Stimulated activated CD8-positive, alpha-beta memory T cell treated with anti-CD3 and anti-CD28 coated beads, Interleukin-15, amount 100 ng/mL, for 48 hours (primary cell): ENCODE measurements at places on chromosomes 13 and 19.

GRCh38 chr13:45695198-45695730, 6.9 kb upstream of the CBY2 start:
- no peak for DNase-seq

GRCh38 chr13:29111446-29111845, 291.3 kb downstream of the MTUS2 start:
- no peak for DNase-seq

DNA sequence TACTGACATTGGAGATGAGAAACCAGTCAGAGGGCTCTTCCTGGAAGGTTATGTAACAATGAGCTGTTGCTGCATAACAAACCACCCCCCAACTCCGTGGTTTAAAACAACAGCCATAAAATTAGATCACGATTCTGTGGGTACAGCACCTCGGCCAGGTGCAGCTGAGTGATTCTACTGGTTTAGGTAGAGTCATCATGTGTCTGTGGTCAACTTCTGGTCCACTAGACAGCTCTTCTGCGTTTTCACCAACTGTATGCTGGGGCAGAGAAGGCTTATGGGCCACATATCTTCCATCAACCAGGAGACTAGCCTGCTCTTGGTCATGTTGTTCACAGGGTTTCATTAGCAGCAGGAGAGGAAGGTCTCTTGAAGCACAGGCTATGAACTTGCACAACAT, 585.5 kb downstream of the KCTD12 start:
- no peak for DNase-seq

- DNase-seq, result no peak
Measured at GRCh38 chr13:83449668-83450395, 432.4 kb downstream of the SLITRK1 start.

DNA sequence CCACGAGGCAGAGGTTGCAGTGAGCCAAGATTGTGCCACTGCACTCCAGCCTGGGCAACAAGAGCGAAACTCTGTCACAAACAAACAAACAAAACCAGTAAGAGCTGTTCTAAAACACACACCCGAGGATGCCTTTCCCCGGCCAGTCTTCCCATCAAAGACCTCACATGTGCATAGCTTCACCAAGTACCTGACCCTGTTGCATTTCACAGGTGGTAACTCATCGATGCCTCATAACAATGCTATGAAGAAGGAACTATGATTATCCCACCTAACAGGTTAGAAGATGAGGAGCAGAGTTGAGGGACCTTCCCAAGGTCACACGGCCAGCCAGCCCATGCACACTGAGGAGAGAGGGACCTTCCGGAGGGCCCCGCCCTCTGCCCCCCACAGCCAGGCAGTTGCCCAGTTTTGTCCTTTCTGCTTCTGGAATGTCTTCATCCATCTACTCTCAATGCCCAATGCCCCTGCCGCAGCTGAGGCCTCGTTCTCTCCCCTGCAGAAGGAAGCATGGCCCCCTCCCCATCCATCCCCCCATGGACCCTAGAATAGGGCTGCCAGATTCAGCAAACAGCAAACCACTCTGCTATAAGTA, 16.8 kb upstream of the LENG8 start:
- DNase-seq, result no peak

DNA sequence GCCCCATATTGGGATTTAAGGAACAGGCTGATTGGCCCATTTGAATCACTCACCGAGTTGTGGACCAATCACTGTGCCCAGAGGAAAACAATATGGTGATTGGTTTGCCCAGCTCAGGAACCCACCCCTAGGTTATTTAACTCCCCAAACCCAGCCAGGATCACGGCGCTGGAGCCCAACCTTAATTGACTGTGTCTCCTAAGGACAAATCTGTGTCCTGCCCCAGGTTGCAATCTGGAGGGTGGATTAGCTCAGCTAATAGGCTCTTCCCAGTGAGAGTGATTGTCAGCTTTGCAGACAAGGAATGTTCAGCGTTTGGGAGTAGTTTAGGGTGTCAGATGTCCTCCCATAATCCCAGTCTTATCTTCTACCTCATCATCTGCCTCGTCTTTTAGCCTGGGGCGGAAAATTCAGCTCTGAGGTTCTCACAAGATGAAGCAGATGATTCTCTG, 3.5 kb upstream of the ZNF358 start:
- DNase-seq, result no peak

- no peak for DNase-seq
Measured at GRCh38 chr13:59166174-59166573, 997.6 kb downstream of the DIAPH3 start.

DNA sequence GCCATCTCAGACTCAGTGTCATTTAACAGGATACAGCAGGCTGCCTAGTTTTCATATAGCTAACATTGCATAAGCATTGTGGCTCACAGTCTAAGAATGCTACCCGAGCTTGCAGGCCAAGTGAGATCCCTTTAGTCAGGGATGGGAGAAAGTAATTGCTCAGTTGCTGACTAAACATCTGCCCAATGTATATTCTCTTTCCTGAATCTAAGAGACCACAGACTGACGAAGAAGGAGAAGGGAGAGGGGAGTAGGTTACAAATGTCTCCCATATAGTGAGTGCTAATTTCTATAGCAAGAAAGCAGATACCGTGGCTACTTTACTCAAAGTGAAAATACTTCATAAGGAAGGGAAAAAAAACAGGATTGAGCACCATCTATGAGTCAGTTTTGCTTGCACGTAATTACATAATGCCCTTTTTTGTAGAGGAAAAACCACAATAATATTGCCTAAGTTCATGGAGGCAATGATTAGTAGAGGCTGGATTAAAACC, 453.9 kb downstream of the COG6 start:
- DNase-seq, result no peak

- DNase-seq, result no peak
Measured at GRCh38 chr13:39329182-39329639, 273.8 kb downstream of the LHFPL6 start.

- no peak for DNase-seq
Measured at GRCh38 chr13:79386125-79386826, 19.8 kb downstream of the RBM26 start.

GRCh38 chr13:111908361-111908760, 158.6 kb upstream of the SOX1 start:
- no peak for DNase-seq

- peak; percentile 98 for DNase-seq
Measured at GRCh38 chr19:11435057-11435832, at the start of the genes ODAD3 and PRKCSH. ODAD3 (minus strand) TSS chr19:11435121; CDS start chr19:11435016, 105 bp downstream. PRKCSH (plus strand) TSS chr19:11435635; CDS start chr19:11436118, 483 bp downstream.

- DNase-seq, result no peak
Measured at GRCh38 chr13:84784443-84785153, 902.3 kb upstream of the SLITRK1 start.

DNA sequence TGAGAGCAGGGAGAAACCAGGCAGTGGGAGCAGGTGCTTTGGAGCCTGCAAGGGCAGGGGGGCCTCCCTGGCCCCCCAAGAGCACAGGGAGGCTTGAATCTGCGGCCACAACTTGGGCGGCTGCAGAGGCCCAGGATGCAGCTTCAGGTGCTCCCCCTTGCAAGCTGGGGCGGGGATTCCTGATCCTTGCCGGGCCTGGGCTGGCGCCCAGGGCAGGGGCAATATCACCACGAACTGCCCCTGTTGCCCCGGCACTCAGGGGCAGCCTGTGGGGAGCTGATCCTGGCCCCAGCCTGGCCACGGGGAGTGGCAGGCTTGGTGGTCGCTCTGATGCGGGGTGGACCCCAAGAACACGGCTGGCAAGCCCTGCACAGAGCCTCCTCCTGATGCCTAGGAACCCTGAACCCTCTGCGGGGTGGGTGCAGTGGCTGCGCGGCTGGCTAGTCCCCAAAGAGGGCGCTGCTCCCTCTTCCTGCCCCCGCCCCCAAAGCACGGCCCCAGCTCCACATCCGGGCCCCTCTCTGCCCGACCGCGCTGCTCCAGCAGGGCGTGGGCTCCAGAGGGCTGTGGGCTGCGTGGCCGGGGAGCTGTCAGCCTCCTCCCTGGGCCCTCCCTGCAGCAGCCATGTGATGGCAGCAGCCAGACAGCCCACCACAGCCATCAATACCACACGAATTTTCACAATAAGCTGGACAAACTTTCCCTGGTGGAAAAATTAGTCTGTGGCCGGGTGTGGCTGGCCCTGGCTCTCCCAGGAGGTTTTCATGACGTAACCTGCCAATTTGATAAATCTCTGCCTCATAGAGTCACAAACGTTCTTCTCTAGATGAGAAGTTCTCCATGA, 21.0 kb downstream of the TNFSF9 start:
- DNase-seq, result peak; percentile 67

DNA sequence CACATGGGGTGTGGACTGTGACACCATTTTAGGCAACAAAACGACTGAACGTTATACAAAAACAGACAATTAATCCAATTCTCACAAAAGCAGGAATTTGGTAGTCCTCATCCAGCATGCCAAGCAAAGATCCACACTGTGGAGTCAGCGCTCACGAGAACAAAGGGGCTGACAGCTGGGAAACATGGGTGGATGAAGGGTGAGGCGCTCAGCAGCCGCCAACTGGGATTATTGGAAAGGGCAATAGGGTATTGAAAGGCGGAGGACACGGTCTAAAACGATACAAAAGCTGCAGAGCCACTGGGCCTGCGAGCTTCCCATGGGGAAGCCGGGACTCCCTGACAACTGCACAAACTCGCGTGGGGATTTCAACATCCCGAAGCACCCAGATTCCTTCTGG, 4.7 kb upstream of the ZNF813 start:
- no peak for DNase-seq

DNA sequence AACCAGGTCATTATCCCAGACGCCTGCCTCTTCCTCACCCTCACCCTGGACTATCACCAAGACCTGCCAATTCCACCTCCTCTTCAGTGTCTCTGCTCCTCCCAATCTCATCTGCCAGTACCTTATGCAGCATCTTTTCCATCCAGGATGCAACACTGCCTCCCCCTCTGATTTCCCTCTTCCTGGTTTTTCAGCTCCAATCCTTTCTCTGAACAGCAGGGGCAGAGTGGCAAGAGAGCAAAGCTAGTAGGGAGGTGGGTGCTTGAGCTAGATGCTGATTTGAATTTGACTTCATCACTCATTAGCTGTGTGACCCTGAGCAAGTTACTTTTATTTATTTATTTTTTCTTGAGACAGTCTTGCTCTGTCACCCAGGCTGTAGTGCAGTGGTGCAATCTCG, 25.6 kb upstream of the CABP5 start:
- DNase-seq, result no peak

- no peak for DNase-seq
Measured at GRCh38 chr19:40592170-40592569, 9.0 kb upstream of the LTBP4 start.

- DNase-seq, result no peak
Measured at GRCh38 chr13:99861771-99862170, 109.8 kb downstream of the ZIC5 start.

GRCh38 chr13:27264181-27264580, 6.4 kb upstream of the RASL11A start:
- DNase-seq, result no peak

DNA sequence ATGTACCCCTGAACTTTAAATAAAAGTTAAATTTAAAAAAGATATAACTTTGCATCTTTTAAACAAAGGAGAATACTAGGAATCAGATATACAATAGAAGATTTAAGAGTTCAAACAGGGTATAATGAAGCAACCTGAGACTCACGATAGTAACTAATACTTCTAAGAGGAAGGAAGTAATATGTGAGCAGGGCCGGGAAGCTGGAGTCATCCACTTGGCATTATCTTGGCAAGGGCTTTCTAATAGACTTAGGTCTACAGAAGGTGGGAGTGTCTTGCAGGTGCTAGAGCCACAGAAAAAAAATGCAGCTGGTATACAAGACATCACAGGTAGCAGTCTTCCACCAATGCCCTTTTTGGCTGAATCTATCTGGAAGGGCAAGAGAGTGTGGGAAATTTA, 231.9 kb downstream of the KCTD12 start:
- no peak for DNase-seq

DNA sequence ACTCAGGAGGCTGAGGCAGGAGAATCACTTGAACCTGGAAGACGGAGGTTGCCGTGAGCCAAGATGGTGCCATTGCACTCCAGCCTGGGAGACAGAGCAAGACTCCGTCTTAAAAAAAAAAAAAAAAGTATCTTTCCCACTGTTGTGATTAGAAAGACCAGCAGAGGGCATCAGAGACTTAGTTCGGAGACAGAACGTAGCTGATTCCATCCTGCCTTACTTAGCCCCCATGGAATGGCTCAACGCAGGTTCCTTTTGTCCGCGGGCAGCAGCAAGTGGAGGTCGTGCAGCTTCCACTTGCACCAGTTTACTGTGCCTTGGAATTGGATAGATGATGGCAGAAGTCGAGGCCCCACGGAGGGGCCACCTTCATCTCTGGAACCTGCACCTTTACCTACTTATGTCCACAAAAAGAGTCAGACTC, 8.1 kb downstream of the TIMM29 start:
- DNase-seq, result no peak
